GM12892 (cell line): ENCODE measurements at places on chromosomes 6 and 20.

- no peak for DNase-seq
These were observed 12.5 kb downstream of the UTRN start for GRCh38 chr6:144297511-144298100.

DNA sequence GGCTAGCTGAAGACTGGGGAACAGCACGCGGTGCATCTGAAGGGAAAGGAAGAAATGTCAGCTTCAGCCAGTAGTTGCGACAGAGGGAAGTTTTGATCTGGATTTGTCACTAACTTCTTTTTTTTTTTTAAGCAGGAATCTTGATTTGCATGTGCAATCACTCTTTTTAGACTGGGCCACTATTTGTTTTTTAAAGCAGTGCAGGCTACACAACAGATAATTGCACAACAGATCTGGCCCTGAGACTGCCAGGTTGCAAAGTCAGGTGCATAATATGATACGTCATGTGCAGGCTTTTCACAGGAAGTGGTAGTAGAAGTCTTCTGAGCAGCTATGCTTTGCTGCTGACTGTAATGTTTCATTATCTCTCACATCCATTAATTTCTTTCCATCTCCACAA is 13.5 kb downstream of the PFDN4 start:
- no peak for DNase-seq

DNA sequence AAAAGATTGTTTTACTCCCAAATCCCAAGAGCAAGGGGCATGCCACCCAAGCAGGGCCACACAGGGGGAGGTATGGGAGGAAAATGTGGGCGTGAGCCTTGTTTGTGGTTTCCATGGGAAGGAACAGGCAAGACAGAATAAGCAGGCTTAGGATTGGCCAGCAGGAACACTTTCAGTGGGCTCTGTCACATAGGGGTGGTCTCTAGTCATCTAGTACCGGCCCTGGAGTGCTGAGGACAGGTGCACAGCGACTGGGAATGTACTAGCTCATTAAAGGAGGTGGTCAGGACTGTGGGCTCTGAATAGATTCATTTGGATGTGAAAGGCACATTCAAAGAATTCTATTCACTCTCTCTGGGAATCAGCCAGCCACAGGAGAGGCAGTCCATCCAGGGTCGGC is 175.6 kb downstream of the TBC1D7 start:
- DNase-seq: no peak

DNA sequence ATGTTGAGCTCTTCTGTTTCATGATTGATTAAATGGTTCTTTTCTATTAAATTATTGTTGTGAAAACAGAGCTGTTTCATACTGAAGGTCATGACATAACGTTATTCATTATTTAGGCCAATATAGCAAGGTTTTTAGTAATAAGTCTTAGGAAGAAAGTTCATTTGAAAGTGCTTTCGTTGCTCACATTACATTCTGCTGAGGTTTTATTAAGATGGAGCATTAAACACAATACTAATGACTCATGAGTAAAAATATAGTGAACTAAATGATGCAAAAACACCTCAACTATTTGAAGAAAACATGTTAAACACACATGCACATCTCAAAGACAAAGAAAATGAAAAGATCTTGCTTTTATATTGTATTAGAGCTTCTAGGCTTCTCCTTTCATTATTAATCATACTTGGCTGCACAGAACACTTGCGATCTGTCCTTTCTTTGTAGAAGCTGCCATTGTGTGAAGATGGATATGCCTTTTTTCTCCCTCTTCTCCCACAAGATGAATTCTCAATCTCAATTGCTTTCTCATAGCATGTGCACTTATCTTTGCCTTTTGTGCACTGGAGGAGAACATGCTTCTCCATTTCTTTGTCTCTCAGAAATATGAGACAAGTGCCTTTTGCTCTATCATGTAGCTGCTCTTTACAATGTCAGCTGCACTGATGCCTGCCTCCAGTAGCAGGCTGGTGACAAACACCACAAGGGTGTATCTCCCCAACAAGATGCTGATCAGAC is 312.4 kb downstream of the PHF3 start:
- DNase-seq: no peak

- no peak for DNase-seq
These were observed 15.8 kb downstream of the TUBB2B start for GRCh38 chr6:3211681-3212080.

- DNase-seq: no peak
These were observed 100.4 kb downstream of the LY86 start for GRCh38 chr6:6688951-6689350.

GRCh38 chr6:78962448-78962847 is 95.1 kb downstream of the IRAK1BP1 start:
- DNase-seq: no peak
